Activated naive CD8-positive, alpha-beta T cell treated with anti-CD3 and anti-CD28 coated beads for 36 hours (primary cell): ENCODE measurements at places on chromosomes 1 and 21.

- DNase-seq = no peak
Measured at GRCh38 chr1:94875794-94876193, 51.1 kb downstream of the CNN3 start.

DNA sequence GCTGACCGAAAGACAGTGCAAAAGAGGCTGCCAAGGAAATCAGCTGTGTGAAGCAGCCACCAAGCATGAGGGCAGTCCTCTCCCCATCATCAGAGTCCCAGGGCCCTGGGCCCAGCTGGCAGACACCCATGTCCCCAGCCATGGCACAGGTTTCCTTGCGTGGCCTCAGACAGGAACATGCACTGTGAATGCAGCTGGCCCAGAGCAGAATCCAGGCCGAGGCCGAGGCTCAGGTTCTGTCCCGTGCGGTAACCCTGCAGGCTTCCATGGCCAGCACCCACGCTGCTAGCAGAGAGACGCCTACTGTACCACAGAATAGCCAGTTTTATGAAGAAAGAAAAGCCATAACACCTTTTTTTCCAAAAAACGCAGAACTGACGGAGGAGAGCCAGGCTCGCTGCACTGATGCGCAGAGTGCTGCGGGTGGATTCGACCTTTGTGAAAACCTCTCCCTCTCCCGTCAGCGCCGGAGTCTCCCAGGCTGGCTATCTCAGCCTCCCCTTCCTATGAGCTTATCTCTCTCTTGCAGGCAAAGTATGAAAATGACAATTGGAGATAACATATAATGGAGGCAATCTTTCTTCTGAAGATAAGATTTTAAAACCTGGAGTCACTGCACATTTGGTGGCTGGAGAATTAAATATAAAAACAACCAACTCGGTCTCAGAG is 106.6 kb downstream of the NPHP4 start:
- no peak for DNase-seq

- no peak for DNase-seq
Measured at GRCh38 chr21:44427241-44428120, 27.8 kb upstream of the LRRC3 start.

DNA sequence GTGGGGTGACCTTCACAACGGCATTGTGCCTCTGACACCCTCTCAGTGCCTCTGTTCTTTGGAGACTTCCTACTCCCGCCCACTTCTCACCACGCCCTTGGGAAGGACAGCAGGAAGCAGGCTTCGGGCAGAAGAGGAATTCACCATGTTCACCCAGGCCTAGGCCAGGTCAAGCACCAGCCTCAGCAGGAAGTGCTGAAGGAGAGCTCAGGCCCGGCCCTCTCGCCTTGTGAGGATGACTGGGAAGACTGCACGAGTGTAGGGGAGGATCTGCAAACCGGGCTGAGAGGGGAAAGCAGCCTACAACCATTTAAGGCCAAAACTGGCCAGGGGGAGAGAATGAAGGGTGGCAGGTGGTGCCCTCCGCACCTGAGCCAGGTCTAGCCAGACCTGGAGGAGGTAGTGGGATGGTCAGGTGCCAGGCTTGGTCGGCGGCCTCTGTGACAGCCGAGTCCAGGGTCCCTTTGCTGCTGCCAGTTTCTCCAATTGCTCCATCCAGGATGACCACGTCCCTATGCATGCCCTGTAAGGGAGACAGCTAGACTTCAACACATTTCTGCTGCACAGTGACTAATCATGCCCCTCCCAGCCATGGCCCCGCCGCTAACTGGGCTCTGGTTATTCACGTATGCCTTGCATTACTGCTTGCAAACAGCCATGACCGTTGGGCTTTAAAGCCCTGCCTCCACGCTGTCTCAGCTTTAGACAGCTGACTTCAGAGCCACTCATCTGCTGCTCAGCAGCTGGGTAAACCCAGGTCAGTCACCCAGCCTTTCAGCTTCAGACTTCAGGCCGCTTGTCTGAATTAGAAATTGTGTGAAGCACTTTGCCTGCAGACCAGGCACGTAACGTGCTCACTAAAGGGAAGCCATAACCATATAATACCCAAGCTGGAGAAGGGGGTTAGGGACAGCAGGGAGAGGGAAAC is 8.9 kb downstream of the MRTO4 start:
- no peak for DNase-seq

DNA sequence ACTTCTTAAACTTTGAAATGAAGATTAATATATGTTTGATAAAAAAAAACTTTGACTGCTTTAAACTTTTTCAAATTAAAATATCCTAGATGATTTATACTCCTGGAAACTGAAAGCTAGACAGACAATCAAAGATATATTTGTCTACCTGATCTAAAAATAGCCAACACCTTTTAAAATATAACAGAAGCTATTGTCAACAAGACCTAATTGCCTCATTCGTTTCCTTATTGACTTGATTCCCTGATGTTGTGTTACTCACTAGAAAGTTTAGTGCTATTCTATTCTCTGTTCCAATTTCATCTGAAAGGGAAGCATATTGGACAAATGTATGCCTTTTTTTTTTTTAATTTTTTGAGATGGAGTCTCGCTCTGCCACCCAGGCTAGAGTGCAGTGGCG is 445.6 kb upstream of the ADAMTS5 start:
- no peak for DNase-seq

GRCh38 chr1:29555043-29555620 is 318.8 kb downstream of the PTPRU start:
- DNase-seq = no peak

- DNase-seq = no peak
Measured at GRCh38 chr1:230299191-230300006, 126.7 kb downstream of the PGBD5 start.

GRCh38 chr1:102241431-102242338 is 245.0 kb upstream of the OLFM3 start:
- DNase-seq = no peak

DNA sequence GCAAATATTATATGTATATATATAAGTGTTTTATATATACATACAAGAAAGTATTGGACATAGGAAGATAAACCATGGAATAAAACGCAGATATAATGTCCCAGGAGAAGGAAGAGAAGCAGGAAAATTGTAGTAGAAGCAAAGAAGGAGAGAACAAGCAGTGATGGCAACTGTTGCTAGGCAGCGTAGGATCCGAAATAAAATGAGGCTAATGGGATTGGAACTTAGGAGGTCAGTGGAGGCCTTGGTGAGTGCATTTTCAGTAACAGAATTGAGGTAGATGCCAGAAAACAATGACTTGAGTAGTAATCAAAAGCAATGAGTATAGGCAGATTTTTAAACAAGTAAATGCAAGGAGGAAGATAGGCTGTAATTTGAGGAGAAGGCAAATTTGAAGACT is 265.8 kb downstream of the LRRC7 start:
- DNase-seq = no peak

GRCh38 chr1:194281376-194281775 is 1095.0 kb upstream of the B3GALT2 start:
- DNase-seq = no peak

GRCh38 chr1:204094856-204095634 is 22.1 kb downstream of the SOX13 start:
- no peak for DNase-seq

DNA sequence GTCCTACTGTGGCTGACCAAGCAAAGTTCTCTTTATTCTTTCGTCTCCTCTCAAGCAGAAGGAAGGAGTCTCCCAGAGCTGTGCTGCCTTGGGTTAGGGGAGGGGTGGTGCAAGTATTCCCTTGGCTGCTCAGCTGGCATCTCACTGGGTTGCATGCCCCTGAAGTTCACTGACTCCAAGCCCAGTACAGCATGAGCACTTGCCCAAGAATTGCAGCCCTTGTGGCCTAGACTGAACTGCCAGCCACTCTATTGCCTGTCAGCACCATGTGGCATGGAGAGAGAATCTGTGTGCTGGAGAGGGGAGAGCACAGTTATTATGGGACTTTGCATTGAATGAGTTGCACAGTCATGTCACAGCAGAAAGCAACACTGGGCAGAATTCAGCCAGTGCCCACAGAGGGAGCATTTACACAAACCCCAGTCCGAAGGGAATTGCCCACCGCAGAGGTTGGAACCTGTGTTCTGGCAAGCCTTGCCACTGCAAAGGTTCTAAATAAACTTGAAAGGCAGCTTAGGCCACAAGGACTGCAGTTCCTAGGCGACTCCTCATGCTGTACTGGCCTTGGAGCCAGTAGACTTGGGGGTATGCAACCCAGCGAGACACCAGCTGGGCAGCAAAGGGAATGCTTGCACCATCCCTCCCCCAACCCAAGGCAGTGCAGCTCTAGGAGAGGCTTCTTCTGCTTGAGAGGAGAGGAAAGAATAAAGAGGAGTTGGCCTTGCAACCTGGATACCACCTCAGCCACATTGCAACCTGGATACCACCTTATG is 28.8 kb downstream of the DR1 start:
- DNase-seq = no peak

DNA sequence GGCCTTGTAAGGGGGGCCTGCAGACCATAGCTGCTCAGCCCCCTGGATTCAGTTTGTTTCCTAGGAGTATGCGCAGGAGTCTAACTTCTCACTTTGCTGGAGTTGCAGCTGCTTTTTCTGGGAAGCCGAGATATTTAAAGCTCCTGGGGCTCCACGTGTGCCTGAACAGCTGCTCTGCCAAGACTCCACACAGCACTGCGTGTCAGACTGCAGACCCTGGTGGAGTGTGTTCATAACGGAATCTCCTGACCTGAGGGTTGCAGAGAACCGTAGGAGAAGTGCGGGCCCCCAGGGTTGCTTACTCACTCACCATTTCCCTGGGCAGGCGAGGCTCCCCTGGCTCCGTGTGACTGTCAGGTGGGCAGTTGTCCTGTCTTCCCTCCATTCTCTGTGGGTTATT is 474.3 kb upstream of the TMPRSS15 start:
- DNase-seq = no peak

DNA sequence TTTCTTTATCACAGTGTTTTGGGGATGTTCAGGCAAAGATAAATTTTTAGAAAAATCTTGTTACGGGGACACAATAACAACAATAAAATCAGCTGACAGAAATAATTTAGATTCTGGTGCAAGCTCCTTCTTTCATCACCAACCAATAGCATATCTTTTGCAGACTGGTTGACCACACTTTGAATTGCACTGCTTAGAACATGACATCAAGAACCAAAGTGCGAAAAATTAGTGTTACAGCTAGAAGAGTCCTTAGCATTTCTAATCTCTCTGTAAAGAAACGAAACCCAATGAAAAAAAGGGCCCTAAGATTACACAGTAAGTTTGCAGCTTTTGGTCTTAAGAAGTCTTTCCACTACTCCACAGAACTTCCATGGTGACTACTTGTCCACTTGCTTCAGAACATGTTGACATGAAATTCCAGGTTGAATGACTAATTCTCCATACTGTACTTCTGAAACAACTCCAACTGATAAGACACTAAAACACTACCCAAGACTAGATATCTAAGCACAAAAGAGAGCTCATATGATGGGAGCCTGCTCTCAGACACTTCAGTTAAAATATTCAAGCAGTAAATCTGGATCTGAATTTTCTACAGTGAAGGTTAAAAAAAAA is 31.3 kb downstream of the XKR8 start:
- DNase-seq = no peak

DNA sequence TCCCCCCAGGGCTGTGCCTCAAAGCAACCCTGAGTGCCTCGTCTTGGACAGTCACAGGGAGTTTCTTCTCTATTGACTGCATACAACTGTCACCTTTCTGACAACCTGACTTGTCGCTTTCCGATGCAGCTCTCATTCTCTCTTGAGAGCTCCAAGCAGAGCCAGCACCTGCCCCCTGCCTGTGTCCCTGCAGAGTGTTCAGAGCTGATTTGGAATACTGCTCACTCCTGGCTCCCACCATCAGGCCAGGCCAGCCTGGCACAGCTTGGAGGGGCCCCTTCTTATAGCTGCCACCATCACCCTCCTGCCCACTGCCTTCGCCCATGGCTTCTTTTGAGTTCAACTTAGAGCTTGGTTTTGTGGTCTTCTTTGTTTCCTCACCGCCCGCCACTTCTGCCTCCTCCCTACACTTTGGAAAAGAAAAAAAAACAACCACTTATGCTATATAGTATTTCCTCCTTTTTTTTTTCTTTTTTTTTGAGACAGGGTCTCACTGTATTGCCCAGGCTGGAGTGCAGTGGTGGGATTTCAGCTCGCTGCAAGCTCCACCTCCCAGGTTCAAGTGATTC is 12.3 kb downstream of the NCF2 start:
- no peak for DNase-seq

DNA sequence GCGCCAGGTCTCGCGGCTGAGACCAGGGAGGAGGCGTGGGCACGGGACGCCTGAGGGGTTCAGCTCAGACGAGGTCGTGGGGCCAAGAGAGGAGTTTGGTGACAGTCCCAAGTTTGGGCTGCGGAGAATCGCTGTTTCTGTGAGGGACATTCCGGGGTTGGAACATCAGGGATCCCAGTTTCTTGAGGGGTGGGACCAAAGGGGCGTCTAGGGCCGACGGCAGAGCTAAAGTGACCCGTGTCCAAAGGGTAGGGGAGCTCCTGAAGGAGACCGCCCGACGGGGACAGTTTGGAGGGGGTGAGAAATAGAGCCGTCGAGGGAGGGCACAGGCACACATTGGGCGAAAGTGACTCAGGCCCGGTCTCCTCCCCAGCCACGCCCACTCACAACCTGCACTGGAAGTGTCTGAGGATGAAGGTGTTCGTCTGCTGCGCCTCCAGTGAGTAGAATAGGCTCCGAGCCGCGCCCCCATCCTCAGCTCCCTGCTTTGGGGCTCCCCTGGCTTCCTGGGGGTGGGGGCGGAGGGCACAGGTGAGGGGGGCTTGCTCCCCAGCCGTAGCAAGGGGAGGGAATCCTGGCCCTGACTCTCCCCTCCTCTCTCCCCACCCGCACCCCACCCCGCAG is 7.0 kb downstream of the EFNA3 start:
- peak; percentile 82 for DNase-seq

GRCh38 chr1:89609781-89610456 is 23.0 kb upstream of the LRRC8C start:
- DNase-seq = peak; percentile 54

GRCh38 chr1:58586271-58586670 is 9.2 kb upstream of the TACSTD2 start:
- DNase-seq = no peak

DNA sequence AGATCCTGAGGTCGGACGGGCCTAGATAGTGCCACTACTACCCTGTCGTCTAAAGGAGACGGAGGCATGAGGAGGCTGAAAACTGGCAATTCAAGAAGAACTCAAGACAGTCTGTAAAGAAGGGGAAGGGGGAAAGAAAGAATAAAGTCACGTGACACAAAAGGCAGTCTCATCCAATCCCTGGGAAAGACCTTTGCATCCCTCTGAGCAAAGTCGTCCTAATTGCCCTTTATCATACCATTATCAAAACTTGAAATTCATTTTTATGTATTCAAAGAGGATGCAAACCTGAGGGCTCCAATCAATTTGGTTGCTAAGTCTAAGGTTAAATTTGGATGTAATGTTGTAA is 2.2 kb downstream of the DUSP10 start:
- DNase-seq = no peak

DNA sequence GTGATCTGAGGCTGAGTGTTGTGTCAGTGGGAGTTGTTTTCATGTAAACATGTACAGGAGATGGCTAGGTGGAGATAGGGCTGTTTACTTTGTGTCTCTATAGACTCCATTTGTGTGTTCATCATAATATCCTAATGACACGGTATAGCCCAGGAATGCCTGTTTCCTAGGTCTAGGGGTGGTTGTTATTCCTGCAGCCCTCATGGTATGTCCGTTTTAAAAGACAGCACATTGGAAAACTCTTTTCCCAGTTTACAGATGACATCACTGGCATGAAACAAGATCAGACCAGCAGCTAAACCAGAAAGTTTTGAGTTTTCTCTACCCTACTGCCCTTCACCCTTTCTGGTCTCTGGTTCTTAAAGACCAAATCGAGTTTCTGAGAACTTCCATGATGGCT is 227.3 kb upstream of the TMEM51 start:
- no peak for DNase-seq
